ENCODE measurements at places on chromosomes 4 and X. TPM values are rescaled to one million over a fixed set of nuclear protein-coding genes. Genes with fewer than 3 reads are reported as not detected.

PF4V1 gene
- polyA plus RNA-seq = not detected

GUCY1B1 gene
- polyA plus RNA-seq = 0.77 TPM

SYTL5 gene
- 0.46 TPM for polyA plus RNA-seq

TMEM31 gene
- polyA plus RNA-seq = not detected

GAGE2A gene
- not detected for polyA plus RNA-seq

PLAC8 gene
- polyA plus RNA-seq = 10.4 TPM

FHIP1A gene
- 14.3 TPM for polyA plus RNA-seq

ABLIM2 gene
- polyA plus RNA-seq = 0.87 TPM

Measured in mammary epithelial cell (primary cell).